ENCODE measurements at places on chromosomes 6 and 20.

DNA sequence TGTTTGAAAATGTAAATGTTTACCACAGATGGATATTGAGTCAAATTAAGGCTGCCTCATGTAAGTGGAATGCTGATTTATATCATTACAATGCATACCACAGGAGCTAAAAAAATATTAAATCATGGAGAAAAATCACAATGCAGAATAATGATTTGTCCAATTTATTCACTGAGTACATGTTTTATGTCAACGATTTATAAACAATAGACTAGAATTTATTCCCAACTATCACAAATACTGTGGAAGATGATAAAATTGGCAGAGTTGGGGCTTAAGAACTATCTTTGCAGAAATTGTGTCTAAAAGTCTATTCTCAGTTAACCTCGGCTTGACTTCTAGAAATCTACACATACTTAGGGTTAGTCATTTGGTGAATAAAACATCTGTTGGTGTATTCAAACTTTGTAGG lies 472.1 kb upstream of the MARCKS start:
- DNase-seq: no peak

GRCh38 chr20:2350606-2351005 lies 30.1 kb upstream of the TGM6 start:
- DNase-seq: no peak

- DNase-seq: no peak
These were observed 38.9 kb downstream of the SAMD5 start for GRCh38 chr6:147547369-147547902.

DNA sequence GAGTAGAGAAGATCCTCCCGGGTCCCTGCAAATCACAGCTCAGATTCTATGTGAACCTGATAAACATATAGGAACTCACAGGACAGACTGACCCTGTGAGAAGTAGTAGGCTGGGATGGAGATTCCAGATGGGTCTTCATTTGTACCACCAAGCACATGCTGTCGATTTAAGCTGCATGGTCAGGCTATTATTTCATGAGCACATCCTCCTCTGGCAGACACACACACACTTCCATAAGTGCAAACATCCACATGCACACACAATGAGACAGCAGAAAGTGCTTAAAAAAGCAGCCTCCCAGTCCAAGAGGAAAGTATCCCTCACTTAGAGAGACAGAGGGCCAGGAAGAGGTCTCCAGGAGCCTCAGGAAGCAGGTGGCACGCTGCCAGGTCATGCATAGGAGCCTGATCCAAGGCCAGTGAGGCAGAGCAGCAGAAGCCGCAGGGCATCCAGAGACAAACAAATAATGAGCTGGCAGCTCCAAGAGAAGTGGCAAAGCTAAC lies 131.8 kb downstream of the UNC5CL start:
- DNase-seq: peak; percentile 79

All from NCI-H2029 treated with DMSO at 0.1 percent for 48 hours (cell line).